ENCODE measurements at places on chromosomes 7 and 10.

DNA sequence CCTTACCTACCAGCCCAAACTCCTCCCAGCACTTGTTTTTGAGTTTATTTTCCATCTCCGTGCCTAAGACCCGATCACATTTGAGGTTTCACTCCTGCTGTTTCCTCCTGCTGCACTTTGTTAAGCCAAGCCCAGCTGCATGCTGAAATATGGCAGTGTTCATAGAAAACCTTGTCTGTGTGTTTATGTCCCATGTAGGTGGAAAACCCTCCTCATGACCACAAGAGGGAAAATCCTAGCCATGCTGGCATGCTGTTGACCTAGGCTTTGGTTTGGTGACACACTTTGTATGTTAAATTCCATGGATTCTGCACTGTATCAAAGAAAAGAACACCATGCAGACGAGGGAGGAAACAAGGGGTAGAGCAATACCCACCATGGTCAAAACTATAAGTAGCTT, 154.4 kb downstream of the CUBN start:
- DNase-seq, result no peak

DNA sequence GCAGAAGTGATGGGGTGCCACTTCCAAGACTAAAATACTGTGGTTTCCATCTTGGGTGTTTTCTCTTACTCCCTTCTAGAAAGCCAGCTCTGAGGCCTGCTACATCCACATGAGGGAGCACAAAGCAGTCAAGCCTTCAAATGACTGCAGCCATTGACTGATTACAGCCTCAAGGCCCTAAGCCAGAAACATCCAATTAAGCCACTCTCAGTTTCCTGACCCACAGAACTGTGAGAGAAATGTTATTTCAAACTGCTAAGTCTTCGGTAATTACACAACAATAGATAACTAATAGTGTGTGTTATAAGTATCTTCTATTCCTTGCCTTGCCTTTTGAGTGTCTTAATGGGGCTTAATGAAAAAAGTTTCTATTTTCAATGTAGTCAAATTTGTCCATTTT, 24.8 kb downstream of the BRAF start:
- DNase-seq, result no peak

- no peak for DNase-seq
These were observed 1.1 kb upstream of the ARHGAP22 start for GRCh38 chr10:48605786-48606529.

- DNase-seq, result no peak
These were observed 804.8 kb upstream of the IGFBP3 start for GRCh38 chr7:46725838-46726237.

DNA sequence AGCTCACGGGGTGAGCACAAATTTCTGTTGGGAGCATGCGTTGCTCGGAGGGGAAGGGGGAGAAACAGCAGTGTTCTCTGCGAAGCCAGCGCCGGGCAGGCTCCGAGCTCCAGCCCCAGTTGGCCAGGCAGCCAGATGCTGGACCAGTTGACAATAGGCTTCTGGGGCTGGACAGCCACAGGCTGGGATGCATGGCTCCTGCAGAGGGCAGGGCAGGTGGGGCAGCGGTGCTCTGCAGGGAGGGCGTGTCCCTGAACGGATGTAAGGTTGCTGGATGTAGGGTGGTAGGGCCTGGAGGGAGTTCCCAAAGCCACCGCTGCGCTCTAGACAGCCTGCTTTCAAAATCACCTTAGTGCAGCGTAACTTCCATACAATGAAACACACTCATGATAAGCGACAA, 574.9 kb downstream of the GLRX3 start:
- DNase-seq, result no peak

All from immature natural killer cell (primary cell).